Neural crest cell (in vitro differentiated cells): ENCODE measurements at places on chromosomes 5 and 9. TPM values are rescaled to one million over a fixed set of nuclear protein-coding genes. Genes with fewer than 3 reads are reported as not detected.

The NTRK2 gene
- total RNA-seq: 20.1 and 20.6 TPM in 2 replicates

The PRDM9 gene
- not detected in 2 replicates for total RNA-seq

The CFAP157 gene
- 0.16 TPM in 1 of 2 replicates, not detected in the other for total RNA-seq

The PCDHA1 gene
- 0.07 TPM in 1 of 2 replicates, not detected in the other for total RNA-seq

DNA sequence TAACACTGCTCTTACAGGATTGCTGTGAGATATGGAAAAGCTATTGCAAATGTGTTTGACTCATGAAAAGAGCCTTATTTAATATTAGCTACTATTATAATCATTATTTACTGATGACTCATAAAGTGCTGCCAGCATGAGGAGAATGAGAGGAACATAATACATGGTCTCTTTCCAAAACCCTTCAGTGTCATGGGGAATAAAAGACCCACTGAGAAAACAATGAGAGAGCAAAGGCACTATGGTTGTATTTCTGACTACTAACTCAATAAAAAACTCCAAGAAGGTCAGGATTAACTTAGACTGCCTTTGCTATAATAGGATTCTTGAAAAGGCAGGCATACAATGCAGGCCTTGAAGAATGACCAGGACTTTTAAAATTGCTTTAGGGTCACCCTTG, 633.5 kb downstream of the DTWD2 start:
- no peak overlapping the region for H3K4me3 ChIP-seq
- no peak for DNase-seq
- H3K36me3 ChIP-seq: no peaks in the 10 kb centered on the region
- H3K27me3 ChIP-seq: no peaks in the 10 kb centered on the region

DNA sequence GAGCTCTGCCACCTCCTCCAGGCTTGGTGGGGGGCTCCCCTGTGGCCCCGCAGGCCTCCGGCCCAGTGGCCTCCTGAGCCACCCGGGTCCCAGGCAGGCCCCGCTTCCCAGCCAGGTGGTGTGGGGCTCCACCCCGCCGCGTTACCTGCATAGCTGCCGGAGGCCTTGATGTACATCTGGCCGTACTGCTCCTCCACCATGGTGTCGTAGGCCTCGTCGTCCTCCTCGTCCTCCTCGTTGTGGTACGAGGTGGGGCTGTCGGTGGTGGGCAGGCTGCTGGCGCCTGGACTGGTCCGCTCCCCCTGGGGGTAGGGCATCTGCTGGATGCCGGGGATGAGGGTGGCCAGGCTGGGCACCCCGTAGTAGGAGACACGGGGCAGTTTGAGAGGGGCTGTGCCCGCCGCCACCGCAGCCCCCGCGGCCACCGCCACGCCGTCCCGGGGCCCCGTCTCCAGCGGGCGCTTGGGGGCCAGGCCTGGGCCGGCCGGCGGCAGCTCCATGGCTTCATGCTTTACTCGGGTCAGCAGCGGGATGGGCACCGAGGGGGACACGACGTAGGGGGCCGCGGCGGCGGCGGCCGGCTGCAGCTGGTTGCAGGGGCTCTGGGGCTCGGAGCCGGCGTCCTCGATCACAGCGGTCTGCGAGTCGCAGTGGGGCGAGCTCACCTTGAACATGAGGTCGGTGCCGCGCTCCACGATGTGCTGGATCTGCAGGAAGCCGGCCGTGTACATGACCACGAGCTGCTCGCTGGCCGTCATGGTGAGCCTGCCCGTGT, 45.4 kb downstream of the NACC2 start:
- peaks cover 10% of the 10 kb centered on the region for H3K4me1 ChIP-seq
- H3K27me3 ChIP-seq: no peaks in the 10 kb centered on the region
- no peak for DNase-seq
- H3K4me3 ChIP-seq: no peak overlapping the region
- H3K36me3 ChIP-seq: no peaks in the 10 kb centered on the region

GRCh38 chr5:65702036-65702435, 19.9 kb downstream of the SGTB start:
- H3K4me1 ChIP-seq: no peaks in the 10 kb centered on the region
- H3K36me3 ChIP-seq: peaks cover 18% of the 10 kb centered on the region
- H3K4me3 ChIP-seq: no peak overlapping the region
- no peak overlapping the region for H3K27ac ChIP-seq

DNA sequence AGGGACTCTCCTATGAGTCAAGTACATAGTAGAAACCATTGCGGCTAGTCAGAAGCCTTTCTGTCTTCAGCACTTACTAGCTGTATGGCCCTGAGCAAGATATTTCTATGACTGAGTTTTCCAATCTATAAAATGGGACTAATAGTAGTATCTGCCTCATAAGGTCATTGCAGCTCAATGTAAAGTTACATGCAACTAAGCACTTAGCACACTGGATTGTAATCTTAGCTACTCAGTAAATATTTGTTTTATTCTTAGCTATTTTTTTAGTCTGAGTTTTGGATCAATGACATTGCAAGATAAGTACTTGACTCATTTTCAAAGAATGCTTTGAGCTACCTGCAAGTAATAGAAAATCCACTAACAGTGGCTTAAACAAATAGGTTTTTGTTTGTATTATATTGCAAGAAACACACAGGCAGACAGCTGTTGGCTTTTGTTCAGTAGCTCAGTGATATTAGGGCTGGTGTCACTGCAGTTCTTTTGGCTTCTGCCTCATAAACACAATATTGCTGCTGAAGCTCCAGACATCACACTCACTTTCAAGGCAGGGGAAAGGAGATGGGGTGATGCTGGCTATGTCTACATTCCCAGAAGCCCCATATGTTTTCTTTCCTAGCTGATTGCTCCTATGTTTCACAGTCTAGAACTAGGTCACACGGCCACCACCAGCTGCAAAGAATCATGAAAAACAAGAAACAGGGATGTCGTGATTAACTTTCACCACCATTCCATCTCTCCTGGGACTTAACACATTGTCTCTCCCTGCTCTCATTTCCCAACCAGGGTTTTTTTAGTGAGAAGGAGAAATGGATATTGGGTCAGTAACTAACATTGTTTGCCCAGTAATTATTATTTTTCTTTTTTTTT, 26.9 kb upstream of the FAT2 start:
- no peak overlapping the region for H3K4me3 ChIP-seq
- H3K4me1 ChIP-seq: peaks cover 7% of the 10 kb centered on the region

DNA sequence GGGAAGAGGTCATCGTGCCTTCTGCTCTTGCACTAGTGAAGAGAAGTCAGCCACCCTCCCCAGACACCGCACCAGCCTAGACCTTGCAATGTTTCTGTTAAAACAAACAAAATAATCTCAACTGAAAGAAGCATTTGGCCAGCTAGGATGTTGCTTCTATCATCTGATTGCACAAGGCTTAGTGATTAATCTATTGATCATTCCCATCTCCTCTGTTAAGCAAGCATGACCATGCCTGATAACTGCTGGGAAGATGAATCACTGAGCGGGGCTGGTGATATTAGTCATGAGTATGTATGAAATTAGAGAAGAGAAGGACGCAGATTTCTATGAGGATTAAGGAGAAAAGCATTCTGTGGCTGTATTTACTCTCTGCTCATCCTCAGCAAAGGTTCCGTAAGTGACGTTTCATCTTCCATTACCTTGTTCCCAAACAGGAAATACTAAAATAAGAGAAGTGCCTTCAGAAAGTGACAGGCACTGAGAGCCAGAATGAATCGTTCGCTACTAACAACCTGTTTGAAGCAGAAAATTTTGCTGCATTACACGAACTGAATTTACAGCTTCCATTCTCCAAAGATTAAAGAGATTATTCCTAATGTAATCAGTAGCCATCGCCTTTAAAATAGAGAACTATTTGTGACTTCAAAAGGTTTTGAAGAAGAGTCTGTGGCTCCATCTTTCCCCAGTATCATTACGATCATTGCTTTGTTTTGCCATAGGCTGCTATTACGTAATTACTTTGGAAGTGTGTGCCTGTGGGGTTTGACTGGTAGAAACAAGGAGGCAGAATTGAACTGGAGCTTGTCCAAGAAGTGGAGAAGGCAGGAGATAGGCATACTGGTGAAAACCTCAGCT, 219.1 kb downstream of the MED10 start:
- no peaks in the 10 kb centered on the region for H3K36me3 ChIP-seq
- peaks cover 8% of the 10 kb centered on the region for H3K27me3 ChIP-seq

DNA sequence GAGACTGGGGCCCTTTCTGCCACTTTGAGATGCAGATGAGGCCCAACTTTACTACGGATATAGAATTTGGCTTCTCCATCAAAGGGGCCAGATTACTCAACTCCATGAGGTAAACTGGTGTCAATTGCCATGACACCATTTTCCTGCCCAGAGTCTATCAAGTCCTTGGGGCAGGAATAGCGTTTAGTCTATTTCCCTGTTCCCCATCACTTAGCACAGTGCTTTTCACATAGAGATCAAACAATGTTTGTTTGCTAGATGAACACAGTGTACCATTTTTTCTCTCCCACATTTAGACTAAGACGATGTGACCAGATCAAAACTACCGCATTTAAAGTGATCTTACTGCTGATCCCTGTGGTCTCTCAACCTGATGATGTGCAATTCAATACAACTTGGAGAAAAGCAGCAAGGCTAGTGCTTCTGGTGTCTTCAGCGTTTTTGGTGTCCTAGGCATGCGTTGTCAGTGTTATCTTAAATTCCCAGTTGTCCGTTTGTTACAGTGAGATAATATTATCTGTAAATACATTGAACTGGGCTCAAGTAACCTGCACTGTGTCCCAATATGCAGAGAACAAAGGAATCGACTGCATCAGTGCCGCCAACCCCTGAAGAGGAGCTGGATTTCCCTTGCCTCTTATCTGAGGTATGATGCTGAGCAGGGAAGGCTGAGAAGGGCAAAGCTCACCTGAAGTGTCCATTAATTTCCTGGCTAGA, 446.2 kb downstream of the PLK2 start:
- no peak overlapping the region for H3K27ac ChIP-seq
- no peaks in the 10 kb centered on the region for H3K27me3 ChIP-seq
- H3K4me3 ChIP-seq: no peak overlapping the region
- H3K4me1 ChIP-seq: peaks cover 21% of the 10 kb centered on the region

GRCh38 chr5:59749782-59750520, 143.6 kb downstream of the PDE4D start:
- DNase-seq: no peak
- no peaks in the 10 kb centered on the region for H3K27me3 ChIP-seq
- no peaks in the 10 kb centered on the region for H3K36me3 ChIP-seq
- H3K4me3 ChIP-seq: no peak overlapping the region

GRCh38 chr5:16701134-16702099, 84.6 kb upstream of the RETREG1 start:
- H3K27ac ChIP-seq: no peak overlapping the region
- DNase-seq: no peak
- peaks cover 20% of the 10 kb centered on the region for H3K4me1 ChIP-seq
- peaks cover 47% of the 10 kb centered on the region for H3K36me3 ChIP-seq
- no peaks in the 10 kb centered on the region for H3K27me3 ChIP-seq

DNA sequence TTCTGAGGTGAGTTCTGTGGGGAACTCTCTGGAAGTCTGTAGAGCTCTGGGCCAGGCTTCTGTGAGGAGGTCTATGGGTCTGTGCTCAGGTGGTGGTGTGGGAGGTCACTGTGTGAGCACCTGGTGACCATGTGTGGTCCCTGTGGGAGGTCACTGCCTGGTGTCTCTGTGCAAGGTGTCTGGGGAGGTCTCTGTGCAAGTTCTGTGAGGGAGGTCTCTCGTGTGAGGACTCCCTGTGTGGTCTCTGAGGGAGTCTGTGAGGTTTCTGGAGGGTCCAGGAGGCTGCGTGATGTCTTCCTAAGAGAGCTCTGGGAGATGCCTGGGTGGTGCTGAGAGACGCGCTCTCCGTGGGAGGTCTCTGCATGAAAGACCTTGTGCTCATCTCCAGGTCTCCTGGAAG, 6.0 kb upstream of the SPATA31E1 start:
- DNase-seq: no peak
- H3K4me1 ChIP-seq: no peaks in the 10 kb centered on the region
- no peak overlapping the region for H3K27ac ChIP-seq
- H3K27me3 ChIP-seq: no peaks in the 10 kb centered on the region

- H3K4me1 ChIP-seq: peaks cover 24% of the 10 kb centered on the region
- no peak for DNase-seq
- no peaks in the 10 kb centered on the region for H3K27me3 ChIP-seq
- H3K27ac ChIP-seq: no peak overlapping the region
- H3K4me3 ChIP-seq: no peak overlapping the region
- no peaks in the 10 kb centered on the region for H3K36me3 ChIP-seq
These were observed 139.6 kb downstream of the SPATA31D1 start for GRCh38 chr9:82128011-82128696.

DNA sequence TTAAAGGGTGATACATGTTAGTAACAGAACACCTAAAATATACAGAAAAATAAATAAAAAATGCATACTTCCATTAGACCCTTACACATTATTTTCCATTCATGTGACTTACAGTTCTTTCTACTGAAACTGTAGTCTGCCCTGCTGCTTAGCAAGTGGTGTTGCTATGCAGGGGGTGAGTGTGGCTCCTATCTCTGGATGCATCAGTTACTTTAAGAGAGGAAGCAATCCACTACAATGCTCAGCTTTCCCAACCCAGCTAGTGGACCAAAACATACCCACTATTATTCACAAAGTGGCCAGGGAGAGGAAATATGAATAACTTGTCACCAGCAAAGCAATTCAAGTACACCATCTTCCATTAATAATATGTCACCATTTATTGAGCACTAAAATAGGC, 121.8 kb downstream of the DOCK2 start:
- no peaks in the 10 kb centered on the region for H3K36me3 ChIP-seq
- no peak overlapping the region for H3K4me3 ChIP-seq

GRCh38 chr5:60514152-60514551, 185.8 kb downstream of the DEPDC1B start:
- H3K4me1 ChIP-seq: no peaks in the 10 kb centered on the region
- H3K27ac ChIP-seq: no peak overlapping the region
- no peaks in the 10 kb centered on the region for H3K27me3 ChIP-seq
- no peaks in the 10 kb centered on the region for H3K36me3 ChIP-seq
- no peak for DNase-seq

DNA sequence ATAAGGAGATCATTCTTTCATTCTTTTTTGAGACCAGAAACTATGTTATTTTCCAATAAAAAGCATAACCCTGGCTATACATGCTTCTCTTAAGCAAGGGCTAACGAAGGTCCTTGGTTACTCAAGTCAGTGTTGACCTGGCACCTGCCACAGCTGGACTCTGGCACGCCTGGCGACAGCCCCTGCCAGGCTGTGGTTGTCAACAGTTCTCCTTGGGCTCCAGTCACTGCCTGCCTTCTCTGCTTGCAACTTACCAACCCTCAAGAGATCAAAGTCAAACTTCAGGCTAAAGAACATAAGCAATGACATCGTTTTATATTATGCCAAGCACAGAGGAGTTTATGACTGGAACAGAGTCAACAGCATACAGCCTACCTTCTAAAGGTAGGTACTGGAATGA, 61.4 kb upstream of the TBC1D9B start:
- H3K36me3 ChIP-seq: peaks cover 25% of the 10 kb centered on the region
- no peaks in the 10 kb centered on the region for H3K4me1 ChIP-seq
- H3K4me3 ChIP-seq: no peak overlapping the region
- H3K27me3 ChIP-seq: no peaks in the 10 kb centered on the region
- DNase-seq: no peak

DNA sequence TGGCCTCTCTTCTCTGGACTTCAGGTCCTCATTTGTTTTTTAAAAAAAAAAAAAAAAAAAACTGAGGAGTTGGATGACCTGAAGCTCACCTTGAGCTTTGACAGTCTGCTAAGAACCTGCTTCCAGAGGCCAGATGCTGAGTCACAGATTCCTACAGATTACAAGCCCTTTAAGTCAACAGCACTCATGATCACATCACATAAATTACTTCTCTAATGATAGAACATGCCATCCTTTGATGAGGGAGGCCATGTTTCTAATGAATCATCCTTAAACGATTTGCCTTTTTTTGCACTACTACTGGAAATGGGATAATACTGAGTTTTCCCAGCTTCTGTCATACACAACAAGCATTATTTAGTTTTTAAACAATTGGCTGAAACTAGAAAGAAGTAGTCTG, 34.2 kb upstream of the MYOT start:
- H3K36me3 ChIP-seq: no peaks in the 10 kb centered on the region
- H3K27me3 ChIP-seq: peaks cover 5% of the 10 kb centered on the region
- no peak for DNase-seq
- H3K4me1 ChIP-seq: no peaks in the 10 kb centered on the region
- no peak overlapping the region for H3K27ac ChIP-seq

GRCh38 chr5:159631001-159631400, 285.3 kb upstream of the ADRA1B start:
- no peak overlapping the region for H3K4me3 ChIP-seq
- no peak for DNase-seq
- no peak overlapping the region for H3K27ac ChIP-seq
